ENCODE measurements at places on chromosomes 11 and 22.

GRCh38 chr11:105367129-105367528, 227.6 kb upstream of the CARD18 start:
- H3K27ac ChIP-seq: no peak overlapping the region
- no peak overlapping the region for H3K4me3 ChIP-seq
- H3K36me3 ChIP-seq: no peaks in the 10 kb centered on the region
- no peak for DNase-seq
- H3K4me1 ChIP-seq: no peaks in the 10 kb centered on the region
- H3K27me3 ChIP-seq: no peaks in the 10 kb centered on the region

DNA sequence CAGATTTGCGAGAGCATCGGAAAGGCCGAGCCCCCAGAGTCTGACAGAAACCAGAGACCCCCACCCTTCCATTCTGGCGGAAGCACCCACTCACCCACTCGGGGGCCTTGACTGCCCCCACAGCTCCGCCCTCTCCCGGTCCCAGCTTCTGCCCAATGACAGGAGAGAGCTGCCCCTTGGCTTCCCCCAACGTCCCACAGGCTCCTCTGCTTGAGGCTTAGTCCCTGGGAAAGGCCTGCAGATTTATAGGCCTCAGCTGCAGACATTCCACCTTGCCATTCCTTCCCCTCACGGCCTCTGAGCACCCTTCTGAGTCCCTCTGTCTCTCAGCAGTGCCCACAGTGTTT, 125.0 kb upstream of the NCAM1 start:
- no peak for DNase-seq
- H3K36me3 ChIP-seq: no peaks in the 10 kb centered on the region
- H3K27me3 ChIP-seq: no peaks in the 10 kb centered on the region
- no peak overlapping the region for H3K27ac ChIP-seq
- no peak overlapping the region for H3K4me3 ChIP-seq
- no peaks in the 10 kb centered on the region for H3K4me1 ChIP-seq

- H3K36me3 ChIP-seq: no peaks in the 10 kb centered on the region
- peaks cover 2% of the 10 kb centered on the region for H3K4me1 ChIP-seq
- DNase-seq: no peak
- H3K27me3 ChIP-seq: no peaks in the 10 kb centered on the region
- no peak overlapping the region for H3K27ac ChIP-seq
Measured at GRCh38 chr11:61062181-61062930, 39.9 kb upstream of the CD5 start.

- H3K27me3 ChIP-seq: peaks cover 4% of the 10 kb centered on the region
- peak; percentile 20 for DNase-seq
- no peak overlapping the region for H3K4me3 ChIP-seq
- H3K27ac ChIP-seq: no peak overlapping the region
- no peaks in the 10 kb centered on the region for H3K36me3 ChIP-seq
Measured at GRCh38 chr11:70675697-70676374, 277.5 kb downstream of the CTTN start.

GRCh38 chr11:103618528-103618927, 417.9 kb upstream of the DDI1 start:
- no peaks in the 10 kb centered on the region for H3K36me3 ChIP-seq
- no peaks in the 10 kb centered on the region for H3K4me1 ChIP-seq
- no peak overlapping the region for H3K27ac ChIP-seq
- no peaks in the 10 kb centered on the region for H3K27me3 ChIP-seq

DNA sequence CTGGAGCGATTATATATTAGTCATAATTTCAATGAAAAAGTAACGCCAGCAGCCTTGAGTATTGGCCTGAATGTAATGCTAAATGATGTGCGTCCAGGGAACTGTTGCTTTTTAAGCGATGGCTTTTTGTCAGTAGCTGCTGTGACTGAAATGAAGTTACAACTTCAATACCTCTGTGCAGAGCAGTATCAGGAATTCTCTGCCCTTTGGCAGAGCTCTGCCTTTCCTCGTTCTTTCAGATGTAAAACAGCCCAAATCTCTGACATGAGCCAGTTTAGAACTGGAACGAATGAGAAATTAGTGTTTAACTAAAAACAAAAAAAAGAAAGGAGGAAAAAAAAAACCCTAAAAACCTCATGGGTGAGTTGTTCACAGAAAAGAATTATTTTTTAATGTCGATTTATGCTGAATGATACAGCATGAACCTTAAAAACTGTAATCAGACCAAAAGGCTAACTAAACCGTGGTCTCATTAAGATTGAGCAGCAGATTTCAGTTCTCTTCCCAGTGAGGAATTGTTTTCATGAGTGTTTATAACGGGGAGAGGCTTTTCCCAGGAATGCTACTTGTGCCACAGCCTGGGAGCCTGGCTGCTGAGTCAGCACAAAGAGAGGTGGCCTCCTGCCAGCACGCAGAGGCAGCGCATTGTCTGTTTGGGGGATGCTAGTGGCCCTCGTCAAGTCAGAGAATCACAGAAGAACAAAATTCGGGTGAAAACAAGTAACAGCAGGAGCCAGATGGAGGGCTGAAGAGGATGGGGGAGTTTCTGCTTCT, 146.2 kb upstream of the RASSF10 start:
- peak overlapping the region; percentile 20 for H3K27ac ChIP-seq
- peaks cover 41% of the 10 kb centered on the region for H3K36me3 ChIP-seq
- H3K27me3 ChIP-seq: no peaks in the 10 kb centered on the region
- H3K4me1 ChIP-seq: peaks cover 7% of the 10 kb centered on the region
- no peak overlapping the region for H3K4me3 ChIP-seq

- H3K4me3 ChIP-seq: no peak overlapping the region
- no peak overlapping the region for H3K27ac ChIP-seq
- DNase-seq: no peak
- H3K36me3 ChIP-seq: no peaks in the 10 kb centered on the region
Measured at GRCh38 chr11:118217575-118217974, 7.2 kb downstream of the JAML start.

DNA sequence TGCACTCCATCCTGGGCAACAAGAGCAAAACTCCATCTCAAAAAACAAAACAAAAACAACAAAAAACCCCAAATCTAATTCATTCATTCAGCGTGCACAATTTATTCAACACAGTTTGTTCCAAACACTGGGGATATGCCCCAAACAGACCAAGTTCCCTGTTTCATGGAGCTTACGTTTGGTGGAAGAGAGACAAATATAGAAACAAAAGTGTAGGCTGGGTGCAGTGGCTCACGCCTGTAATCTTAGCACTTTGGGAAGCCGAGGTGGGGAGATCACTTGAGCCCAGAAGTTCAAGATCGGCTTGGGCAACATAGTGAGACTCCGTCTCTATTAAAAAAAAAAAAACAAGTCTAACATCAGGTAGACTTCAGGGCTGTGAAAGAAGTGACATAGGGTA, 52.4 kb downstream of the PTPRJ start:
- peaks cover 21% of the 10 kb centered on the region for H3K4me1 ChIP-seq
- H3K27ac ChIP-seq: no peak overlapping the region
- peaks cover 16% of the 10 kb centered on the region for H3K36me3 ChIP-seq
- no peak for DNase-seq

- H3K36me3 ChIP-seq: no peaks in the 10 kb centered on the region
- H3K27ac ChIP-seq: no peak overlapping the region
- H3K27me3 ChIP-seq: no peaks in the 10 kb centered on the region
- H3K4me3 ChIP-seq: no peak overlapping the region
Measured at GRCh38 chr11:16002942-16003341, 353.4 kb downstream of the SOX6 start.

DNA sequence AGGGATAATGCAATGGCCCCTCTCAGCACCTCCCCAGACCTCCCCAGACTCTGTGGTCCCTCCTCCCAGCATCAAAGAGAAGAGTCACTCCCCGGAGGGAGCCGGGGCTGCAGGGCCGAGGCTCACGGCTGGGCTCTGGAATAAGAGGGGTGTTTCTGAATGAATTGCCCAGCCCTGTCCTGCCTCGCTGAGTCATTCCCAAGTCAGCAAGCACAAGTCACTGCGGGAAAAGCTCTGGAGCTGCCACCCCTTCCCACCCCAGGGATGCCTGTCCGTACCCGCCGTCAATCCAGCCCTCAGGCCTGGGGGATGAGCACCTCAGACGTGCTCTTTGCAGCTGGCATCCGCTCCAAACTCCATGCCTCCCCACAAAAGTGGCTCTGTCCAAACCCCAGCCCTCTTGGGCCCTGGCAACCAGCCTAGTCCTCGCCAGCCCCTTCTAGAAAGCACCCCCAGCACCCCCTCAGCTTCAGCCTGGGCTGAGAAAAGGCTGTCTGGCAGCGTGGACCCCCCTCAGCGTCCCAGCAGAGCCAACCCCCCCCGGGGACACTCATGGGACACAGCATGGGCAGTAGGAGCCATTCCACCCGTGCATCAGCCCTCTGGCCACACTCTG, 22.7 kb downstream of the CELSR1 start:
- H3K4me3 ChIP-seq: peak overlapping the region; percentile 28
- H3K27ac ChIP-seq: peak overlapping the region; percentile 52
- H3K36me3 ChIP-seq: no peaks in the 10 kb centered on the region
- peak; percentile 13 for DNase-seq
- peaks cover 28% of the 10 kb centered on the region for H3K4me1 ChIP-seq
- peaks cover 6% of the 10 kb centered on the region for H3K27me3 ChIP-seq

GRCh38 chr11:79157738-79158137, 283.1 kb downstream of the TENM4 start:
- H3K4me1 ChIP-seq: peaks cover 3% of the 10 kb centered on the region
- no peak overlapping the region for H3K27ac ChIP-seq
- peaks cover 6% of the 10 kb centered on the region for H3K27me3 ChIP-seq
- DNase-seq: no peak
- H3K4me3 ChIP-seq: no peak overlapping the region
- no peaks in the 10 kb centered on the region for H3K36me3 ChIP-seq

GRCh38 chr11:133903875-133904817, 52.6 kb downstream of the IGSF9B start:
- no peak for DNase-seq
- no peak overlapping the region for H3K4me3 ChIP-seq
- H3K27ac ChIP-seq: no peak overlapping the region
- peaks cover 7% of the 10 kb centered on the region for H3K27me3 ChIP-seq
- H3K36me3 ChIP-seq: no peaks in the 10 kb centered on the region

- H3K27ac ChIP-seq: no peak overlapping the region
- H3K4me1 ChIP-seq: peaks cover 30% of the 10 kb centered on the region
- peaks cover 28% of the 10 kb centered on the region for H3K36me3 ChIP-seq
- no peaks in the 10 kb centered on the region for H3K27me3 ChIP-seq
- H3K4me3 ChIP-seq: no peak overlapping the region
Measured at GRCh38 chr22:42173183-42173926, 42.7 kb upstream of the CYP2D6 start.

DNA sequence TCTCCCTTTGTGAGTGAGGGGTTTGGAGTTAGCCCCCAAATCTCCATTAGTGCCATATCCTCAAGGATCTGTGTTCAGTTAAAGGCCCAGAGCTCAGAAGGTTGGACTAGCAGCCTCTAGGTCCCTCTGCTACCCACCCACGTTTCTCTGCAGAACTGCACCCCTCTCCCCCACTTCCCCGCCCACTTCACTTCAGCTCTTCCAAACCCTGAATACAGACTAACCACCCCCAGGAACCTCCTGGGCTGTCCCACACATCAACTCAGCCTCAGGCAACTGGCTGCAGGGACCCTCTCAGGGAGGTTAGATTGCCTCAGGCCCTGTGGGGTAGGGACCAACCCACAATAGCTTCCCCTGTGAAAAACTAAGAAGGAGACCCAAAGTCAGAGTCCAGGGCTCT, 840 bp downstream of the VPREB3 start:
- peaks cover 8% of the 10 kb centered on the region for H3K4me1 ChIP-seq
- no peak overlapping the region for H3K27ac ChIP-seq
- no peak for DNase-seq
- H3K27me3 ChIP-seq: no peaks in the 10 kb centered on the region
- H3K4me3 ChIP-seq: no peak overlapping the region

- H3K27me3 ChIP-seq: no peaks in the 10 kb centered on the region
- no peak overlapping the region for H3K4me3 ChIP-seq
- H3K36me3 ChIP-seq: peaks cover 39% of the 10 kb centered on the region
- DNase-seq: no peak
- H3K27ac ChIP-seq: no peak overlapping the region
Measured at GRCh38 chr11:64925536-64926436, 1.3 kb downstream of the PPP2R5B start.

- H3K27ac ChIP-seq: no peak overlapping the region
- H3K4me1 ChIP-seq: no peaks in the 10 kb centered on the region
- DNase-seq: no peak
- H3K27me3 ChIP-seq: no peaks in the 10 kb centered on the region
- H3K4me3 ChIP-seq: no peak overlapping the region
Measured at GRCh38 chr11:81070948-81071347, 1630.1 kb upstream of the TENM4 start.

DNA sequence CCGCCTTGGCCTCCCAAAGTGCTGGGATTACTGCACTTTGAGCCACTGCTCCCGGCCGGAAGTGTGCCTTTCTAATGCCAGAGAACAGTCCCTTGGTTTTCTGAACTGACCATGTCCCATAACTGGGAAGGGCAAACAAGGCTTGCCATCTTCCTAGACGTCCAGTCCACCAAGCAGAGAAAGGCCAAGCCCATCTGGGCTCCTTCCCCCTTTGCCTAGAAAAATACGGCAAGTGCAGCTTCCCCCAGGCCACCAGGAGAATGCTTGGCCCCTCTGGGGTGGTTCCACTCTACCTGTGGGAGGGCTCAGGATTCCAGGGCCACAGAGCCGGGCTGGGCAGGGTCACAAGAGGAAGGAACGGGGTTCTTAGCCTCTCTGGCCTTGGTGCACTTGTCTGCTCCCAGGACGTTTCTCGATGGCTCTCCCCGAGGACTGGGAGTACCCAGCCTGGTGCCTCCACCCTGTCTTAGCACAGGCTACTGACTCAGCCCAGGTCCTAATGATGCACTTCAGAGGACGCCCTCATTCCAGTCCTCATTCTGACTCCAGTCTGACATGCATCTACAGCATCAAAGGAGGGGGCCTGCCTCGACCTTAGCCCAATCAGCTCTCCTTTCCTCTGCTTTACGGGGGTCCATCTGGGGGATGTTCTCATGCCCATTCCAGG, 1.2 kb downstream of the USP2 start:
- no peak for DNase-seq
- H3K27ac ChIP-seq: no peak overlapping the region
- peaks cover 17% of the 10 kb centered on the region for H3K4me1 ChIP-seq
- peak overlapping the region; percentile 89 for H3K4me3 ChIP-seq

DNA sequence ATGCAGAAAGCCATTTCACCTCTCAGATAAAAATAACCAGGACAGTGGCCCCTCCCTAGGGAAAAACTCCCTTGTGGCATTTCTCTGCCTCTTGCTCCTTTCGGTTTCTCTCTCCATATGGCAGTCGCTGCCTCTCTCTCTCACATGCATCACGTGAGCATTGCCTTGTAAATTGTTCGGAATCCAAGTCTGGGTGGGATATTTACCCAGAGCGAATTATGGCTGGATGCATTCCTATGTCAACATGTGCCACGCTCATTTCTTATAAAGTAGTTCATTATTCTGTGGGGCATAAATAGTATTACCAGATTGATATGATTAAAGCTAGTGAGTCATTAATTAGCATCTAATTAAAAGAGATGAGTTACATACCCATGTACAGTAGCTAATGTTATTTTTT, 392.9 kb downstream of the INSC start:
- no peak for DNase-seq
- no peaks in the 10 kb centered on the region for H3K27me3 ChIP-seq
- H3K4me1 ChIP-seq: no peaks in the 10 kb centered on the region
- H3K36me3 ChIP-seq: no peaks in the 10 kb centered on the region
- no peak overlapping the region for H3K4me3 ChIP-seq

GRCh38 chr11:128708660-128709059, 14.8 kb downstream of the FLI1 start:
- no peak overlapping the region for H3K27ac ChIP-seq
- DNase-seq: no peak
- H3K27me3 ChIP-seq: no peaks in the 10 kb centered on the region
- H3K4me3 ChIP-seq: no peak overlapping the region
- H3K4me1 ChIP-seq: no peaks in the 10 kb centered on the region
- no peaks in the 10 kb centered on the region for H3K36me3 ChIP-seq

All from mesenchymal stem cell (in vitro differentiated cells and primary cell).